AG04449 (cell line): ENCODE measurements at places on chromosomes 5 and 9.

- DNase-seq = no peak
These were observed 191.3 kb upstream of the SH3GL2 start for GRCh38 chr9:17387565-17387964.

DNA sequence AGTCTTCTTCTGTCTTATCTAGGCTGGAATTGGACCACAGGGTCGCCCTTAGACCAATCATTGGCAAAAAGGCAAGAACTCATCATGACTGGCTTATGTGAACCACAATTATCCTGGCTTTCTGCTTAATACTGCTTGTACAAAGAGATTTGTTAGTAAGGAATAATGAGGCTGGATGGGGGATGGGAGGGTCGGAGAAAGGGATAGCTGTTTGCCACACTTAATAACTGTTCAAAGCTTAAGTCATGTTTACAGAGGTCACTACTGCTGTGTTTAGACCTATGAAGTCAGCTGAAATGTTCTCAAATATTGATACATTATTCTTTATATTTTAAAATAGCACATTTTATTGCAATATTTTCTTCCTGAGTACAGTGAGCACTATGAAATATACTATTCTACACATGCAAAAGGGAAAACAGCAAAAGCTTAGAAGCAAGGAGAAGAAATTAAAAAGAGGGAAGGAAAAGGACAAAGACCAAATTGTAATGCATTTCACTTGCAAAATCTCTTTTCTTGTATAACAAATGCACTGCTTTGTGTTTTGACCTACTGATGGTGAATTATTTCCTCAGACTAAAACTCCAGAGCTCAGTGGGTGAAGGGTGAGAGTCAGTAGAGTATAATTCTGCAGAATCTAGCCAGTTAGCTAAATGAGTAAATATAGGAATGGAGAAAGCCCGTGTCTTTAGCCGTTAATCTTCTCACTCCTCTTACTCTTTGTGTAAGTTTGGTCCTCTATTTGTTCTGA is 404.9 kb upstream of the ZNF608 start:
- DNase-seq = no peak

DNA sequence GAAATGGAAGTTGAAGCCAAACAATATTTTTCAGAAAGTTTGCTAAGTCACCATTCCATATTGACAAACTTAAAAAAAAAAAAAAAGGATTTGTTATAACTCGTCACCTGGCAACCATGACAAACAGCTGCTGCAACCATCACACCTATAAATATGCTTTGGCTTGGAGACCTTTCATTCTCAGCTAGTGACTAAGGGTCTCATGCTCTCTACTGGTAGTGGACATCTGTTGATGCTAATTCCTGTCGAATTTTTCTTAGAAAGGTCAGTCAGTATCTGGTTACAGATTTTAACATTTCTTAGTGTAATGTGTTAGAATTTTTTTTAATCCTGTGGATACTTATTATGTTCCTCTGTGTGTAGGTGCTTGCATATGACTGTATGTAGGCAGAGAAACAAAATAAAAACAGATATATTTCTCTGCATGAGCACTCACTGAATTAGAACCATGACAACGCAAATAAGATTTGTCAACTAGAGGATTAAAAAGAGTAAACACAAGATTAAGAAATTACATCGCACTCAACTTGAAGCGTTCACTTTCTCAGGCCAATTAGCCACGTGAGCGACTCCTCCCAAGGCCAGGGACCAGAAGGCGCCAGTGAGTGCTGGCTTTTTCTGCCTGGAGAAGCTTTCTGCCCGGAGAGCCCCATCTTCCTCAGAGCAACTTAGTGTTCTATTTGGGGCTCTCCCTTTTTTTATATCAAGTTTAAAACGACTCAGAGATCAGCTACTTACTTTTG is 27.0 kb upstream of the ZNF622 start:
- DNase-seq = peak; percentile 24

- no peak for DNase-seq
These were observed 56.2 kb upstream of the ANXA1 start for GRCh38 chr9:73095425-73095824.

DNA sequence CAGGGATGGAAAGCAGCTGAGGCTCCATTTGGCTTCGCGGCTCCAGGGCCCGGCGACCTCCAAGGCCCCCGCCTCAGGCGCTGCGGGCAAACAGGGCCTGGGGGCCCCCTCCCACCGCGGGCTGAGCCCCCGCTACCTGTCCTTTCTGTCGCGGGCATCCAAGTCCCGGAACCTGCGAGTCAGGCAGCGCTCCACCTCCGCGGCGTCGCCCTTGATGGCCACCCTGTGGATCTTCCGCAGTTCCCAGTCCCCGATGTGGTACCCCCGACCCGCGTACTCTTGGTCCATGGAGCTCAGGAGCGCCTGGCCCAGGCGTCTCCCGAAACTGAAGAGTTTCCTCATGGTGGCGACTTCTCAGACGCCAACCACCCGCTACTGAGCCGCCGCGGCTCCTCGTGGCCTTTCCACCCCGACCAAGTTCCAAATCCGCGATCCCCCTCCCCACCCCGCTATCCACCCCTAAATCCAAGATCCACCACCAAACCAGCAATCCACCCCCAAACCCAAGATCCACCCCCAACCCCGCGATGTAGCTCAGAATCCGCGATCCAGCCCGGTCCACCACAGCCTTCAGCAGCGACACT is 86.5 kb upstream of the CCDC180 start:
- DNase-seq = no peak

GRCh38 chr5:78806544-78806943 is 158.0 kb upstream of the LHFPL2 start:
- peak; percentile 59 for DNase-seq

GRCh38 chr5:35203403-35203802 is 26.9 kb downstream of the PRLR start:
- DNase-seq = no peak

DNA sequence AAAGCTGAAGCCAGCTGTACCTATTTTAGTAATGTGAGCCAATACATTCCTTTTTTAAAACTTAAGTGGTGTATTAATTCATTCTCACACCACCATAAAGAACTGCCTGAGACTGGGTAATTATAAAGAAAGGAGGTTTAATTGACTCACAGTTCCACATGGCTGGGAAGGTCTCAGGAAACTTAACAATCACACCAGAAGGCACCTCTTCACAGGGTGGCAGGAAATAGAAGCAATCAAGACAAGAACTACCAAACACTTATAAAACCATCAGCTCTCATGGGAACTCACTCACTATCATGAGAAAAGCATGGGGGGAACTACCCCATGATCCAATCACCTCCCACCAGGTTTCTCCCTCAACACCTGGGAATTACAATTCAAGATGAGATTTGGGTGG is 21.0 kb downstream of the ESM1 start:
- DNase-seq = no peak

DNA sequence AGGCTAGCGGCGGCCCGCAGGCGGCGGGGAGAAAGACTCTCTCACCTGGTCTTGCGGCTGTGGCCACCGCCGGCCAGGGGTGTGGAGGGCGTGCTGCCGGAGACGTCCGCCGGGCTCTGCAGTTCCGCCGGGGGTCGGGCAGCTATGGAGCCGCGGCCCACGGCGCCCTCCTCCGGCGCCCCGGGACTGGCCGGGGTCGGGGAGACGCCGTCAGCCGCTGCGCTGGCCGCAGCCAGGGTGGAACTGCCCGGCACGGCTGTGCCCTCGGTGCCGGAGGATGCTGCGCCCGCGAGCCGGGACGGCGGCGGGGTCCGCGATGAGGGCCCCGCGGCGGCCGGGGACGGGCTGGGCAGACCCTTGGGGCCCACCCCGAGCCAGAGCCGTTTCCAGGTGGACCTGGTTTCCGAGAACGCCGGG is 253 bp downstream of the SLC12A2 start:
- no peak for DNase-seq

DNA sequence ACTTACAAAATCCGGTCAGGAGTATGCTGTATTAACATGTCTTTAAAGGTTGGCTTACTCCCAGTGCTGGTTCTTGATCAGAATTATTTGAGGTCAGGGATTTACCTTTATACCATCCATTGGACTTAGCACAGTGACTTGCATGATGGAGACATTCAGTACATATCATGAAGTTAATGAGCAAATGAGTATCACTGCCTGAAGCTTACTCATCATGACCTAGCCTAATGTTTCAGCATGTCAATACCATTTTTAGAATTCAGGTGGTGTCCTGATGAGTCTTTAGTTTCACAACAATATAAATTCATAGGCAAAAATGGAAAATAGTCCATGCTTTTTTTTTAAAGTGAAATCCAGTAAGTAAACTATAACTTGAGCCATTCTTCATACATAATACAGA is 226.0 kb upstream of the C9orf72 start:
- no peak for DNase-seq

- DNase-seq = no peak
These were observed 46.6 kb downstream of the F2R start for GRCh38 chr5:76762484-76762883.

GRCh38 chr5:139575751-139576150 is 14.6 kb downstream of the UBE2D2 start:
- DNase-seq = no peak

DNA sequence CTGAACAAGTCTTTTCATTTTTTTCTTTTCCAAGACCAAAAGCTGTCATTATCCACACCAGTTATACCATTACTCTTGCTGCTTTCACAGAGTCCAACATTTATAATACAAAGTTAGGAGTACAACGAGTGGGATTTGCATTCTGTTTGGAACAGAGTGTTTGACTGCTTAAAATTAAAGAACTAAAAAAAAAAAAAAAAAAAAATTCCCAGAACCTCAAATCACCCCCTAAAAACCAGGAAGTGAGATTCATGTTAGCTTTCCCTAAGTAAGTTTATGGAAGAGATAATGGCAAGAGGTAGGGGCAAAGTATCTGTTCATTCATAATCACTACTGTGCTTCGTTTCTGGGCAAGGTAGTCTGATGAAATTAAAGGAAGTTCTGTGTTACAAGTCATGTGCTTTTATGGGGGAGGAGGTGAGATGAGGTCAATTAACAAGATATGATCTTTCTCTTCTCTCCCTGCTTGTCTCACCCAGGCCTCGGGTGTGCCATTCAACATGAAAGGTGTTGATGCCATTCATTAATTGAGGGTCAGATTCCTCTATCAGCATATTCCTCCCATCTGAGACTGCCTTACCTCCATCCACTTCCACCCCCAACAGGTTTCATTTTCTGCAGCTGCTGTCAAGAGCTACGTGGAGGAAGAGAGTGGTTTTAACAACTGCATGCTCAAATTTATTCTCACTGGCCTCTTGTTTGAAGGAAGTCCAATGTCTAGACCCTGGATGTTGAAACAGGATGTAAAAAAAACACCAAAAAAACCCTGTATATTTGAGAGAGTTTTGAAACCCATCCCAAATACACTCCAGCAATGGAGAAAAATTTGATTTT is 58.1 kb downstream of the MARCHF3 start:
- no peak for DNase-seq

DNA sequence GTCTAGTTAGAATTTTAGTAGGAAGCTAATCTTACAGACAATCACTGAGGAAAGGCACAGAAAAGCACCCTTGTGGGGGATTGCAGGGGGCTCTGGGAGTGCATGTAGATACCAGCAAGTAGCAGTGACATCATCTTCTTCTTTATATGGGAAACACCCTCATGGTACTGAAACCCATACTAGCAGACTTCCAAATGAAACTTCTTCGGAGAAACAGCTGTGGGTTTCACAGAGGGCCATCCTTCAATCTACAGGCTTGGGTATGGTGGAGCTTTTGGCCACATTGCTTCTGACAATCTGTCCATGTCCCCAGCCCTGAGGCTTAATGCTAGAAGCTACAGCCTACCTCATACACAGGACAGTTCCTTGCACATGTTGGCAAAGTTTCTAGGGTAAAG is 165.2 kb upstream of the NFIB start:
- no peak for DNase-seq

DNA sequence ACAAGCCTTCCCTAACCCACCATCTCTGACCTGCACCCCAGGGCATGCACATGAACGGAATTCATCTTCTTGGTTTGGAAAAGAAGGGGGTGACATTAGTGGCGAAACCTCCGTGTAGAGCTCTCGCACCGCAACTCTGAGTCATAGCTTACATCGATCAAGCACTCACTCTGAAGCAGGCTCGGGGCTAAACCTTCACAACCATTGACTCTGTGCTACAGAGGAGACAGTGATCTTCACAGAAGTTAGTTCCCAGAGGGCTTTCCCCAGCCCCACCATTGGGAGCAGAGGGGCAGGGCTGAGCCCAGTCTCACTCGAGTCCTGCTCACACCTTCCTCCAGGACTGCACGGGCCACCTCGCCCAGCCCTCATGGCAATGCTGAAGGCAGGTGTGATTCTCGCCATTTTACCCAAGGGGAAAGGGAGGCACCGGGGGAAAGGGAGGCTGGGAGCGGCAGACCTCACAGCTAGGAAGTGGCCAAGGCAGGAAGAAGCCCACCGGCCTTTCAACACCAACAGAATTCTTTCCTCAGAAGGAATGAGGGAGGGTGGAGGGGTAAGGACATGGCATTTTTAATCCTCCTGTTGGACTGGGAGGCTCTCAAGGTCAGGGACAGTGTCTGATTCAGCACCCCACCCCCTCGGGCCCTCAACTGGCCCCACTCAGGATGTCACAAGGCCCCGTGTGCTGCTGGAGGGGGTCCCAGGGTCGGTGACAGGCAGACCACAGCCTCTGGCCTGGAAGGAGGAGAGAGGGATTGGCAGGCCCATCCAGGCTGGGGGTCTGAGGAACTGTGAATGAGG is 25.9 kb upstream of the IL17B start:
- DNase-seq = peak; percentile 82

DNA sequence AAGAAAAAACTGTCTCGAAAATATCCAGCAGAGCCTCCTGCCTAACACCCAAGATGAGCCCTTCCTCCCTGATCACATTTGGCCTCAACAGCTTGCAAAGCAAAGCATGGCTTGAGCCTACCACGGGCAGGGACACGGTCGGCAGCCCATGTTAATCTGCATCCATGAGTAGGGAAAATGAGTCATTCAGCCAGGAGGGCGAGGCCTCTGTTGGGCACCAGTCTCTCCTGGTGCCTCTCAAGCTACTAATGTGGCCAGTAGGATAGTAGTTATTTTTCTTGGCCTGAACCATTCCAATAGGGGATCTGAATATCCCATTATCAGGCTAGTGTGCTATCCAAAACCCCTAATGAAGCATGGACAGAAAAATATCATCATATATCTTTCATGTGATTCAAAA is 43.0 kb upstream of the SHB start:
- DNase-seq = no peak

DNA sequence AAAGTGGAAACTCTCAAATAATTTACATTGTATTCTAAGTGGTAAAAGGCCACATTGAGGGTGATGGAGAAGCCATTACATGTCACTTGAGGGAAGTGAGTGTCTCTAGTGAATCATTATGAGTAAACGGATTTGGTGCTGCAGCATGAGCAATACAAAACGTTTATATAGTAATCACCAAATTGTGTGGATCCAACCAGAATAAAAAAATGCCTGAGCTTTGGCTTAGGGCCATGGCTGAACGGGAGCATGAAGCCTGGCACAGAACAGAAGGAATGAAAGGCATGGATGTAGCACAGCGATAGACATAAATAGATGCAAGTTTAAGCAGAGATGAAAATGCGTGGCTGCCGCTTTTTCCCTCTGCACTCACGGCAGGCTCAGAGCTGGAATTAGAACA is 58.3 kb downstream of the PTTG1 start:
- no peak for DNase-seq

GRCh38 chr5:35908228-35908627 is 30.2 kb downstream of the CAPSL start:
- no peak for DNase-seq
